ENCODE measurements at places on chromosomes 6 and 20.

- DNase-seq = no peak
Observed at GRCh38 chr6:10453596-10453995, 38.7 kb upstream of the TFAP2A start.

DNA sequence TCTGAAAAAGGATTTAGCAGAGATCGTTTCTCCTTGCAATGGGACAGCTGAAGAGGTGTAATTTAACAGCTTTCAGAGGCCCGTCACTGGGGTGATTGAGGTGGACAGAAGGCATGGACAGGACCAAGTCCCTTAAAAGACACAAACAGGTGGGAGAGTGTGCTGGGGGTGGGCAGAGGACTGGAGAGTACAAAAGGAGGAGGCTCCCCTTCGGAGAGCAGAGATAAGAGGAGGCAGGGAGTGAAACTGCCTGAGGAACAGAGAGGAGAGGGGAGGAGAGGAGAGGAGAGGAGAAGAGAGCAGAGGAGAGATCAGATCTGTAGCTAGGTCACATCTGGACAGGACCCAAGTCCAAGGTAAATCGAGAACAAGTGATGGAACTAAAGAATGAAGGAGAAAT, 48.6 kb upstream of the PKHD1 start:
- DNase-seq = no peak

GRCh38 chr6:13407709-13408695, 79.4 kb downstream of the GFOD1 start:
- no peak for DNase-seq

- DNase-seq = no peak
Observed at GRCh38 chr6:133083248-133083967, 157.7 kb upstream of the EYA4 start.

DNA sequence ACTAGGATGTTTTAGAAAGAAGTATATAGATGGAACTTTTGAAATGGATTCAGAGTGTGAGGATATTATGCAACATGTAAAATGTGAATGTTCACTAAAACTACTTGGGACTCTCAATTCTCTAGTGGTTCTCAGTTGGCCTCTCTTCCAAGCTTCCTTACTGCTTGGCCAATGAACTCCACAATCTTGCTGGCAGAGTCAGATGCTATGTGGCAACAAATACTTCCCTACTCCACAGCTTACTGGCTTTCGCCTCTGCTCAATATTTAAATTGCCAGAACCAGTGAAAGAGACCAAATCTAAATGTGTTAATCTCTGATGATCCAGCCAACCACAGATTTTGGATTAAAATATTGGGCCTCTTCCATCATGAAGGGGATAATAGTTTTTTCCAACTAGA, 138.4 kb downstream of the HTR1B start:
- no peak for DNase-seq

DNA sequence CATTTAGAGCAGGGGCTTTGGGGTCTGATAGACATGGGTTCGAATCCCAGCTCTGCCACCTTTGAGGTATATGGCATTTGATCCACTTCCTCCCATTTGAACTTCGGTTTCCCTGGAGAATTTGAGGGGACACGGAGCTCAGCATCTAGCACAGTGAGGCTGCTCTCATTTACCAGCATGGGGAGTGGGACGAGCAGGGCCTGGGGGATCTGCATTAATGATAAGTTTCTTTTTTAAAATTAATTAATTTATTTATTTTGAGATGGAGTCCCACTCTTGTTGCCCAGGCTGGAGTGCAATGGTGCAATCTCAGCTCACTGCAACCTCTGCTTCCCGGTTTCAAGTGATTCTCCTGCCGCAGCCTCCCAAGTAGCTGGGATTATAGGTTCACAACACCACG, 52.6 kb downstream of the VSTM2L start:
- no peak for DNase-seq

DNA sequence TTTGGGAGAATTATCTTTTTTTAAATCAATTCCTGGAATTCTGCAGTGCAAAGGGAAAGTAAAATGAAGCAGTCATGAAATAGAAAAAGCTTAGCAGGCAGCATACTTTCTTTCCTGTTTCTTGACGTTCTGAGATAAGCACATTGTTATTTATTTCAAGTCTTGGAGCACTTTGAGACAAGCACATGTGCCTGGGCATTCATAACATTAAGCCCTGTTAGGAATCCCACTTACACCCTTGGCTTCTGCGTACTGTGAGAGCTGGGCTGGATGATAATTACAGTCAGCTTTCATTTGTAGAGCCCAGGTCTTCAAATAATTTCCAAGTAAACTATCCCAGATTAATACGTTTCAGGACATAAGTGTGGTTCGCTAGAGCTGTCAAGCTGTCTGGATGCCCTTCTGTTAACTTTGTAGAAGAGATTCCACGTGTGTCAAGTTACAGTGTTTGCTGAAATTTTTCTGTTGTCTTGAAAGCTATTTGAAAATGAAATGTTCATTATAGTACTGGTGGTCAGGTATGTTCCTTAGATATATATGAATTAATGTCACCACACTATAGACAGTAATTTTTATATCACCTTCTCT, 8.9 kb downstream of the FARS2 start:
- no peak for DNase-seq

GRCh38 chr20:49608752-49609670, 41.1 kb upstream of the PTGIS start:
- peak; percentile 75 for DNase-seq

- no peak for DNase-seq
Observed at GRCh38 chr20:20497242-20497978, 129.5 kb downstream of the INSM1 start.

DNA sequence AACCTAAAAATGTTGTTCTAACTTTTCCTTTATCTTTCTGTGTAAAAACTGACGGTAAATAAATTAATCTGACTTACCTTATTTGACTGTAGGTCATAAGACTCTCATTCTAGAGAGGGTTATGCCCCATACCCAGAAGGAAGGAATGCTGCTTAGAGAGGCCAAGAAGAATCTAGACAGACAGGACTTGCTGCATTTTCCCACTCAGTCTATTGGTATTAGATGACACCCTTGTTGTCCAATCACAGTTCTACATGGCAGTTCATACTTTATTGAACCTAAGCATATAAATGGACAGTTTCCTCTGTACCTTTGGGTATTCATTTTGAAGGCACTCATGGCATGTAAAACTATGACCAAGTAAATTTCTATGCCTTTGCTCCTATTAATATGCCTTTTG, 359.6 kb upstream of the ID4 start:
- no peak for DNase-seq

GRCh38 chr6:160010067-160010466, 41.2 kb downstream of the IGF2R start:
- DNase-seq = no peak

GRCh38 chr6:61210549-61210948, 1075.5 kb downstream of the KHDRBS2 start:
- no peak for DNase-seq

DNA sequence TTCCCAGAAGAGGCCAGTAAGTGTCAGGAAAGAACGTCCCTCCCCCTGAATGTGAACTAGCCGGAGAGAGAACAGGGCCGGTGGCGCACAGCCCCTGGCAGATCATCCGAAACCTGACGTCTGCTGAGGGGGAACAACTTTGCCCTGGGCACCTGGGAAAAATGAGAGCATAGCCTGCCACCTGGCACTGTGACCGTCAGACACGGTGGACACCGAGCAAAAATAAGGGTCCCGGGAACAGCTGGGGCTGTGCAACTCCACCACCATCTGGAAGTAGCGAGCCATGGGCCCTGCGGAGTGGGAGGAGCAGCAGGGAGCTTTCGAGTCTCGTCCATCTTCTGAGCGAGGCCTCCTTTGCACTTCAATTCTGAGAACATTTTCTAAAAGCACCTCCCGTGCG, 110.8 kb downstream of the EDN3 start:
- DNase-seq = no peak

DNA sequence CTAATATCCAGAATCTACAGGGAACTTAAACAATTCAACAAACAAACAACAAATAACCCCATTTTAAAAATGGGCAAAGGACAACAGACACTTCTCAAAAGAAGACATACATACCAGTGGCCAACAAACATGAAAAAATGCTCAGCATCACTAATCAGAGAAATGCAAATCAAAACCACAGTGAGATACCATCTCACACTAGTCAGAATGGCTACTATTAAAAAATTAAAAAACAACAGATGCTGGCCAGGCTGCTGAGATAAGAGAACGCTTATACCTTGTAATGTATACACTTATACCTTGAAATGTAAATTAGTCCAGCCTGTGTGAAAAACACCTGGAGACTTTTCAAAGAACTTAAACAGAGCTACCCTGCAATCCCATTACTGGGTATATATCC, 166.8 kb downstream of the IBTK start:
- no peak for DNase-seq

DNA sequence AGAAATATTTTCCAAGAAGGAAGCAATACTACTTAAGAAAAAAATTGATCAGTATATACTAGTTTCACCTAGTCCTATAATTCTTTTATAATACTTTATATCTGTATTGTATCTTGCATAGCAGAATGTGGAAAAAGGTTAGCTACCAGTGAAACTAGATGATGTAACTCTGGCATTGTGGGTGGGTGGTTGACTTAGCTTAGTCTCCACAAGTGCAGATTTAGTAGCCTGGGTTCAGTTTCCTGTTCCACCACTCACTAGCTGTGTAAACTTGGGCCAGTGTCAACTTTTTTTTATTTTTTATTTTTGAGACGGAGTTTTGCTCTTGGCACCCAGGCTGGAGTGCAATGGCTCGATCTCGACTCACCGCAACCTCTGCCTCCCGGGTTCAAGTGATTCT, 2.0 kb downstream of the MUC21 start:
- no peak for DNase-seq

GRCh38 chr6:89081129-89081422, 525 bp downstream of the PNRC1 start:
- DNase-seq = no peak
